Stimulated activated CD8-positive, alpha-beta memory T cell treated with anti-CD3 and anti-CD28 coated beads, Interleukin-15, amount 100 ng/mL, for 24 hours (primary cell): ENCODE measurements at places on chromosomes 11 and 22.

- no peak for DNase-seq
These were observed 454.6 kb downstream of the SOX6 start for GRCh38 chr11:15901790-15902189.

- DNase-seq, result no peak
These were observed 6.7 kb downstream of the CPT1B start for GRCh38 chr22:50571264-50572175.

- no peak for DNase-seq
These were observed 36.6 kb downstream of the ST3GAL4 start for GRCh38 chr11:126391970-126392632.

GRCh38 chr11:46387919-46388618 lies 3.5 kb downstream of the CHRM4 start:
- no peak for DNase-seq

DNA sequence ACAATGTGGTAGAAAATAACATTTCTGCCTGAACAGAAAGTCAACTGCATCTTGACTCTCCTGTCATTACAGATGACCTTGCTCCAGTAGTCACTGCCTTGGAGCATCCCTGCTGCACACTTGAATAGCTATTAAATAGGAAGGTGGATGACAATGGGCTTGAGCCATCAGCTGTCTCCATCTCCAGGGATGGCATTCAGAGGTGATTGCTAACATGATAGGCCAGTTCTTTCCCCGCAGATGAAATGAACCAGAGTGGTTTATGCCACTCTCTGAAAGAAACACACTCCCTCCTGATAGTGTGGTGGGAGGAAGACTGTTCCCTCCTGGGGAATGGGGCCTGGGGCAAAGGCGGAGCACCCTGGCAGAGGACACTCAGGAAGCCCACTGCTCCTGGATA lies 57.1 kb upstream of the OLFML1 start:
- no peak for DNase-seq

GRCh38 chr11:88535916-88536547 lies 198.5 kb upstream of the CTSC start:
- no peak for DNase-seq

- no peak for DNase-seq
These were observed 124.6 kb downstream of the PHF21B start for GRCh38 chr22:44884968-44885805.
